Activated naive CD8-positive, alpha-beta T cell treated with anti-CD3 and anti-CD28 coated beads, Interleukin-2, amount 50 U/mL, for 24 hours (primary cell): ENCODE measurements at places on chromosomes 5 and 9.

GRCh38 chr5:178366998-178367735 lies 134.6 kb upstream of the PHYKPL start:
- no peak for DNase-seq
- H3K27ac ChIP-seq = no peak overlapping the region
- H3K36me3 ChIP-seq = no peaks in the 10 kb centered on the region
- no peak overlapping the region for H3K4me3 ChIP-seq
- H3K27me3 ChIP-seq = peaks cover 5% of the 10 kb centered on the region
- H3K4me1 ChIP-seq = no peaks in the 10 kb centered on the region

DNA sequence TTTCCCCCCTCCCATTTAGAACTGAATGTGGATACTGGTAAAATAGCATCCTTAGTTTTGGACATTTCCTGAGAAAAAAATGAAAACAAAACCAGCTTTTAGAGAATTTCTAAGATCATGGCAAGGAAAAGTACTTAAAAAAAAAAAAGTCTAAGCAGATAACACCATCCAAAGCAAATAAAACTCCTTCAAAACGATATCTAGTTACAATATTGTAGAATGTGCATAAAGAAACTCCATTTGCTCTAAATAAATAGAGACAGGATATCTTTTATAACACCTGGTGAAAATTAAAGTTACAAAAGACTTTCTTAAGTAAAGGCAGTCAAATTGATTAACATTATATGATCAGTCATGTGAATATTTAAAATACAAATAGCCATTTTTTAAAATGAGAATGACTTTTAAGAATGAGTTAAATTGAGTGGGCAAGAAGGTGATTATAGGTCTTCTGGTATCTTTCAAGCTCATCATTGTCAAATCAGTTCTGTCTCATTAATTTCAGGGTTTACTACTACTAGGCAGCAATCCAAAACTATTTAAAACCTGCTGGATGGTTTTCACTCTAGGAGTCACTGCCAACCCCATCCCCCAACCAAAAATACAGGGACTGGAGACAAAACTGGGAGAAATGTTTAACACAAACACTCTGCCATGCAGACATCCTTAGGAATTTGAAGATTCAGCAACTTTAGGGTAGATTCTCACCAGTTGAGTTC lies 382.6 kb downstream of the ADGRV1 start:
- peaks cover 18% of the 10 kb centered on the region for H3K4me1 ChIP-seq
- DNase-seq = no peak
- H3K36me3 ChIP-seq = no peaks in the 10 kb centered on the region
- no peak overlapping the region for H3K4me3 ChIP-seq

GRCh38 chr9:29793970-29794369 lies 2220.7 kb upstream of the C9orf72 start:
- DNase-seq = no peak
- no peak overlapping the region for H3K27ac ChIP-seq
- no peaks in the 10 kb centered on the region for H3K4me1 ChIP-seq

- H3K4me1 ChIP-seq = peaks cover 3% of the 10 kb centered on the region
- H3K36me3 ChIP-seq = no peaks in the 10 kb centered on the region
- no peak overlapping the region for H3K4me3 ChIP-seq
- peaks cover 2% of the 10 kb centered on the region for H3K27me3 ChIP-seq
- H3K27ac ChIP-seq = no peak overlapping the region
Measured at GRCh38 chr9:130156672-130157071, 15.5 kb upstream of the NCS1 start.
